ENCODE measurements at places on chromosomes 5 and 9. TPM values are rescaled to one million over a fixed set of nuclear protein-coding genes. Genes with fewer than 3 reads are reported as not detected.

CYLC2 gene
- not detected for total RNA-seq

TMOD1 gene
- total RNA-seq = 1.6 TPM

- DNase-seq = no peak
Observed at GRCh38 chr5:134420343-134420742, 8.7 kb upstream of the CDKN2AIPNL start.

DNA sequence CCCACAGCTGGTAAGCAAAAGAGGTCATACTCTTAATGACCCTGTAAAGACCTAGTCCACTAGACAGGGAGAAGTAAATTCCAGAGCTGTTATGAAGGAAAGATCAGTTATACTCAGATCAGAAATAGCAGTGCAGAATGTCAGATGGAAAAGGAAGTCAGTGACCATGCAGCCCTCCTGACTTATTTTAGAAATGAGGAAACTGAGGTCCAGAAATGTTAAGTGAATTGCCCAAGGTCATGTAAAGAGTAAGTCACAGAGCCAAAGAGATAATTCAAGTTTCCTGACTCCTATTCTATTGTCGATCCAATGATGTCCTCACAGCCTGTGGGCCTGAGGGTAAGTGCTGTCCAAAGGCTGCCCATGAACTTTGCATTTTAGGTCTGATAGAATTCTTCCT, 214.9 kb upstream of the IL12B start:
- DNase-seq = no peak

DNA sequence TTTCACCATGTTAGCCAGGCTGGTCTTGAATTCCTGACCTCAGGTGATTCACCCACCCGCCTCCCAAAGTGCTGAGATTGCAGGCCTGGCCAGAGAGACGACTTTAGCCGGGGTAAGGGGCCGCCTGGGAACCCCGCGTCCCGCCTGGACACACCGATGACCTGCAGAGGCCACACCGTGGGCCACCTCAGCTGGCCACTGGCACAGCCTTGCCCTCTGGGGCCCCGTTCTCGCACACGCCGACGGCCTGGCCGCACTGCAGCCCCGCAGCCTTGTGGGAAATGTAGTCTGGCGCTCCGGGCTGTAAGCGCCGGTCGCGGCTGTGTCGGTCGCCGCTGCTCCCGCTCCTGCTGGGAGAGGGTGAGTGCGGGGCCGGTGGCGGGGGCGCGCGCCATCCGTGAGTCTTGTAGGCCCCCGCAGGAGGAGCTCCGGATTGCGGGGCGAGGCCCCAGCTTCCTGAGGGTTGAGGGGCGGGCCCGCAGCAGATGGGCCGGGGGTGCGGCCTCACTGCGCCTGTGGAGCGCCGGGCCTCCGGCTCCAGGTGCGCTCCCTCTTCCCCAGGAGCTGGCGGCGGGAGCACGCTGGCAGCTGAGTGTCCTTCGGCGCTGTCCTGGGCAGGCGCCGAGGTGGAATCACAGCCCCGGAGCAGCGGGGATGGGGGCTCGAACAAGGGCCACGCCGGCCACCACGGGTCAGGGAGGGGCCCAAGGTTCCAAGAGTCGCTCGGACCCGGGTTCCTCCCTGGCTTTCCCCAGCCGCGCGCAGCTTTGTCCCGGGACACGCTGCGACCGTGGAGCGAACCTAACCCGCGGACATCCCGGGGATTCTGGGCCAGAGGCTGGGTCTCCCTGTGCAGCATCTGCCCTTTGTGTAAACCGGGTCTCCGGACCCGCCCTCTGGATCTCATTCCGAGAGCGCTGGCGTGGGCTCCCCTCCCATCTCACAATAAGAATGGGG, at the start of gene ZFP2:
ZFP2 (plus strand) TSS at position 299 of the 957 bp plus-strand sequence. CDS start 35,401 bp downstream, outside the sequence.
- peak; percentile 17 for DNase-seq

DNA sequence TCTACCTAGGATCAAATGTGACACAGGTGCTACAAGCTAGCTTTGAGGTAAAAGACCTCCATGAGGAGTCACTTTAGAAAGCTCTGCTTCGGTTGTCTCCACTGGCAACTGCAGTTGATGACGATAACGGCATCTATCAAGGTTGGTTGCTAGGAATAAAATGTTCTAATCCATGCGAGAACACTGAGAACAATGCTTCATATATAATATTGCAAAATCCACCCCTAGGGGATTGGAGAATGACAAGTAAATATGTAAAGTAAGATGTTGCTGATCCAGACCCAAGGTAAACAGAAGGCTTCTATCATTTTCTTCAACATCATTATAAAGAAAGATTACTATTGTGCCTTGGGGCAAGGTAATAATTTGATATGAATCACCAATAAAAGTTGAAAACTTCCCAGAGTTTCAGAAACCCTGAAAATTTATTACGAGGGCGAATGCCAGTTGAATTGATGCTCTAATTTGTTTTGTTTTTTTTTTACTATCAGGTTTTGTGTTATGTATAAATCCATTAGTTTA, 1003.4 kb downstream of the CDH18 start:
- no peak for DNase-seq

GRCh38 chr9:36772449-36773403, 200.0 kb downstream of the MELK start:
- peak; percentile 60 for DNase-seq

GRCh38 chr9:13387734-13388067, 108.2 kb upstream of the MPDZ start:
- DNase-seq = no peak

GRCh38 chr9:136137321-136138265, 18.9 kb upstream of the TMEM250 start:
- no peak for DNase-seq

- no peak for DNase-seq
Observed at GRCh38 chr9:37229882-37230482, 109.6 kb downstream of the ZCCHC7 start.

- DNase-seq = no peak
Observed at GRCh38 chr5:17302106-17302505, 84.7 kb downstream of the BASP1 start.

DNA sequence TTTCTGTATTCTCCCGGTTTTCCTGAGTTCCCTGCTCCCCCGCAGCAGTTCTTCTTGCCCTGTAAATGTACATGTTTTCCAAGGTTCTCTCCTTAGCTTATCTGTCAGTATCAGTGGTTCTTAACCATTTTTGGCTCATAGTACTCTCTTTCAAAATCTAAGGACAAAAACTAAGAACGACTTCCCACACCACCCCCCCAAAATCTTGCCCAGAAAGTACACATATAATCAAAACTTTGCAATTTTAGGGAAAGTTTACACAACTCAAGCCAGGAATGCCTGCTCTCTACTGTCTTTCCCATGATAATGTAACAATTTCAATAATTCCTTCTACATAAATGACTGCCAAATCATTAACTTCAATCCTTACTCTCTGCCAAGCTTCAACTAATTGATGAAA, 4.5 kb downstream of the DCAF12 start:
- DNase-seq = no peak

DNA sequence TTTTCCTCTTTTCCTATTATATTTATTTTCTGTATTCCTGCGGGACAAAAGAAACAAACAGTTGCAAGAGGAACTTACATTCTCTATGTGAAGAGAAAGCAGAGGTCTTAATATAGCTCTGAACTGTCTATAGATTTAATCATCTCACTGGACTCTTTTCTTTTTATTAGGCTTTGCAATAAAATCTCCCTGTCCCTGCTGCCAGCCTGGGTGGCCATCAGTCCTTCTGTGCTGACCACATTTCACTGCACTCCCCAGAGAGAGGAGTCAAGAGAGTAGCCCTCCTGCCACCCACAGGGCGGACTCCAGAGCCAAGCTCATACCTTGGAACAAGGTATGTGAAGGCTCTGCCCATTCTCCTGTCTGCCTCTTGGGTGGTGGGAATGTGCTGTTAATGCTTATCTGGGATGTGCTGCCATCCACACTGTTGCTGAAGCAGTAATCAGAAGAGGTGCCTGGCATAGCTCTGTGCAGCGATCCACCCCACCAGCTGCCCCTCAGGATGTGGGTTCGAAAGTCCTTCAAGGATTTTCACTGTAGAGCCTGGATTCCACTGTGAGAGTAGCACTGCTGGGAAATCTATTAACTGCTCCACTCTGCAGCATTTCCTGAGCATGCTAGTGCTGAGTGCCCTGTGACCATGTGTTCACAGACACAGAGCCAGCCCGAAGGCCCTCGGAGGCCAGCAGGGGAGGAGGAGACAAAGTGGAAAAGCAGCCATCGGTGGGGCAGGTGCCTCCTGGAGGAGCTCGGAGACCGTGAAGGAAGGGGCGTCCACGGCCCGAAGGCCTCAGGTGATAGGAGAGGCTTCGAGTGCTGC, 334.6 kb downstream of the MED10 start:
- no peak for DNase-seq

GRCh38 chr9:250625-251024, 36.0 kb downstream of the DOCK8 start:
- DNase-seq = no peak
